ENCODE measurements at places on chromosomes 5 and 9.

GRCh38 chr5:90170261-90170660 lies 239.3 kb downstream of the CETN3 start:
- no peak for DNase-seq

DNA sequence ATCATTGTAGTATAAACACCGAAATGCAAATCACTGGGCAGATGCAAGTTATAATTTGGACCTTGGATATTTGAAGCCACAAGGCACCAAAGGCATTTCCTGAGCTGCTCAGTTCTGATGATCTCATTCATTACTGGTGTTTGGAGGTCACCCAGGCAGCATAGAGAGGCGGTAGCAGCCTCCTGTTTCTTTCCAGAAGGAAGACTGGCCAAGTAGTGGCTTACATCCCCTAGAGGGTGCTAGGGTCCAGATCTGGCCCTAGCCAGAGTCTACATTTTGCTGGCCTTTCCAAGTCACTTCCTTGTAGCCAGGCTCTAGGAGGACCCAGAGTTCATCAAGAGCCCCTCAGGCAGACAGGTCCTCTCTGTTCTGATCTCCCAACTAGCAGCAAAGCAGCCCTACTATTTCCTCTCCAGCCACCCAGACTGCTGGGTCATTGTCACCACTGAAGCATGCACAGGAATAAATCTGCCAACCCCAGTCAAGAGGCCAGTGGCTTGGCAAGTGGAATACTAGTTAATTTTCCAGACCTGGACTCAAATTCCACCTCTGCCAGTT lies 33.4 kb upstream of the TTC1 start:
- no peak for DNase-seq

DNA sequence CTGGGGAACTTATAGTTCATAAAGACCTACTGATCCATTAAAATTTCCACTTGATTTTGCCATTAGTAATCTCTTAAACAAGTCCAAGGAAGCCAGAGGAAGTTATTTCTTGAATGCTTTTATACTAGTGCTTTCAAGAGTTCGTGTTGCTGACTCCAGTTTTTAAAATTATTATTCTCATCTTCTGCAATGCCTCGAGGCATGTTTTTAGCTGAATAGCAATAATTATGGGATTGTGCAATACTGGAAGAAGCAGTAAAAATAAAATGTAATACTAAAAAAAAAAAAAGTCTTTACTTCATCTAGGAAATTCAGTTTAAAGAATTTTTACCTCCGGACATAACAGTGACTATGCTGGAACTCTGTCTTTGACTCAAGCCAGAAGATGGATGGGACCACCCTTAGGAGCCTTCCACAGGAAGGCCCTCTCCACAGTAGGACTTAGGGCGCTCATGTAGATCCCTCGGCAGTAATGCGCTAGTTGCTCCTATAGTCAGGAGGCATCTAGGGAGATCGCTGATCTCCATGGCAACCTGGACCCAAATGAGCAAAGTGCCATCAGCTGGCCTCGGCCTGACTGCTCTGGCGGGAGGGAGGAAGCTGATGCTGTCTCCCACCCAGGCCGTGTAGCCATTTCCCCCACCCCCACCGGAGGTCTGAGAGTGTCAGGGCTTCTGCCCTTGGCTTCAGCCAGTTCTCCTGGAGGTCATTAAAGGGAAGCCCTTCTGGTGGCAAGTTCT lies 56.7 kb downstream of the DAPK1 start:
- DNase-seq: no peak

DNA sequence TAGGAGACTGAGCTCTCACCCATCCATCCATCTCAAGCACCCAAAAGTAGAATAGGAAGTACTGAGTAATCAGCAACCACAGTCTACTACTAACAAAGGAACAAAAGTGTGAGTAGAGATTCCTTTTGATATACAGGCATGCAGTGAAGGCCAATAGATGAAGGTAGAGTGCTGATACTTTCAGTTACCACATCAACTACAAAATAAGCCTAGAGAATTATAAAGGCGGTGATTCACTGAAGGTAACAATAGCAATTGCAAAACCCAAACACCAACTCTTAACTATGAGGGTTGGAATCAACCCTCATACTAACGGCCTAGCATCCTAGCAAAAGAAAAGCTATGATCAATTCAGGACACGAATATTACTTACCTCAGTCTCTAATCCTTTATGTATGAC lies 992.6 kb downstream of the DNAH5 start:
- no peak for DNase-seq

DNA sequence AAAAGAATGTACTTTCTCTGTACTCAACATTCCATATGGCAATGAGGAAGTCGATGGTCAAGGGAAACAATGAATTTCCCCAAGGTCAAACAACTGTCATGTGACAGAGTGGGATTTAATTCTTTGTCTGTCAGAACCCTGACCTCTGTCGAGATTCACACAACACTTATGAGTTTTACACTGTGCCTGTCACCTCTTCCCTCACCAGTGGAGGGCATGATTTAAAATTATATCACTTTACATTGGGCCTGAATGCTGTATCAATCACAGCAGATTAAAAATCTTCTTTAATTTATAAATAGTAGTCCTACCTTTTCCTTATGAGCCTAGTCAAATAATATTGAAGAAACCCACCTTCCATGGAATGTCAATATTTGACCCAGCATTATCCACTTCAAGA lies 276.7 kb downstream of the CDH10 start:
- DNase-seq: no peak

GRCh38 chr5:127536687-127537086 lies 19.2 kb downstream of the PRRC1 start:
- DNase-seq: no peak

DNA sequence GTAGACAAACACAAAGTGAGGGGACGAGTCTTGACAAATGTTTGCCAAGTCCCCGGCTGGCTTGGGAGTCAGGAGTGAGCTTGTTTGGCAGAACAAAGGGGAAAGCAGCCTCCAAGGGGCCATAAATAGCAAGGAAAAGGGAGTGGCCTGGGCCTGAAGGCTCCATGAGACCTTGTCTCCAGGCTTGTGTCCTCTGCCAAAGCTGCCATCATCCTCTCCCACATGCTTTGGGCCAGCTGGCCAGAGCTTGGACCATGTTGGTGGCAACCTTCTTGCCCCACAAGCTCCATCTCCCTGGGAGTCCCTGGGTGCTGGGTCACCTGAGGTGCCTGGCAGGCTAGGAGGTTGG lies 13.3 kb upstream of the PITX1 start:
- DNase-seq: no peak

DNA sequence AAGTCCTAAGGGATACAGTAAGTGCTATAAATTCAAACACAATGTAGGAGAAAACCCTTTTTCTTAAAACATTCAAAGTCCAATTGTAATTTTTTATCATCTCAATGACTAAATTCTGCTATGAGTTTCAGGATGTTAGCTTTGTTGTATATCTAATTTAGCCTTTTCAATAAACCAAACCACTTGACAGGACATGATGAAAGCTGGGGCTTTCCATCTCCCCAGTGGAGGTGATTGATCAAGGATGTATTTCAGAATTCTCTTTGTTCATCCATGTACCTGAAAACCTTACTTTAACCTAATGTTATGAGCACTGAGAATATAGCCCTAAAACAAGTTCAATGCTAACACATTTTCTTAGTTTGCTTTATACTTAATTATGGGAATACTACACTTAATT lies 639.0 kb upstream of the ITGA1 start:
- DNase-seq: no peak

- no peak for DNase-seq
These were observed 404.8 kb downstream of the MAT2B start for GRCh38 chr5:163910226-163910625.

DNA sequence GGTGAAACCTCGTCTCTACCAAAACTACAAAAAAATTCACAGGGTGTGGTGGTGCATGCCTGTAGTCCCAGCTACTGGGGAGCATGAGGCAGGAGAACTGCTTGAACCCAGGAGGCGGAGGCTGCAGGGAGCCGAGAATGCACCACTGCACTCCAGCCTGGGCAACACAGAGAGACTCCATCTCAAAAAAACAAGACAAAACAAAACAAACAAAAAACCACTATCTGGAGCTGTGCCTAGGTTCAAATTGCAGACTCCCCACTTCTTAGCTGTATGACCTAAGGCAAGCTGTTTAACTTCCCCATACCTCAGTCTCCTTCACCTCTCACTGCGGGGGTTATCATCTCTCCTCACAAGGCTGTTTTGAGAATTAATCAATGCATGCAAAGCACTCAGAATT lies 68.0 kb downstream of the MAPKAP1 start:
- DNase-seq: no peak

- DNase-seq: no peak
These were observed 105.3 kb upstream of the BOD1 start for GRCh38 chr5:173721601-173722232.

DNA sequence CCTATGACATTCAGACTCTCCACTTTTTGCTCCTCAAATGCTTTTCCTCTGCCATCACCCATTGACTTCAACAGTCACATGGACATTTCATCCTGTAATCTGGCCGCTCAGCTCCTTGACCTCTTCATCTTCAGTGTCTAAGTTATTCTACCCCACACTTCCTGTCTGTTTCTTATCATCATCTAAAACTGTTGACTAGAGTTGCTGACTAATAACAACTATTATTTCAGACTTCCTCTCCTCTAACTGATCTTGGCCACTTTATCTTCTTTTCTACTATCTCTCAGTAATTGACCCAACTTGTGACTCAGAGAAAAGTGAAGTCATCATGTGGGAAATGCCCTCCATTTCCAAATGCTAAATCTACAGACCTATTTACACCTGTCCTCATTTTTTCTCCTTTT lies 254.7 kb upstream of the TRPC7 start:
- no peak for DNase-seq

GRCh38 chr9:134337469-134337868 lies 11.2 kb downstream of the RXRA start:
- DNase-seq: no peak

DNA sequence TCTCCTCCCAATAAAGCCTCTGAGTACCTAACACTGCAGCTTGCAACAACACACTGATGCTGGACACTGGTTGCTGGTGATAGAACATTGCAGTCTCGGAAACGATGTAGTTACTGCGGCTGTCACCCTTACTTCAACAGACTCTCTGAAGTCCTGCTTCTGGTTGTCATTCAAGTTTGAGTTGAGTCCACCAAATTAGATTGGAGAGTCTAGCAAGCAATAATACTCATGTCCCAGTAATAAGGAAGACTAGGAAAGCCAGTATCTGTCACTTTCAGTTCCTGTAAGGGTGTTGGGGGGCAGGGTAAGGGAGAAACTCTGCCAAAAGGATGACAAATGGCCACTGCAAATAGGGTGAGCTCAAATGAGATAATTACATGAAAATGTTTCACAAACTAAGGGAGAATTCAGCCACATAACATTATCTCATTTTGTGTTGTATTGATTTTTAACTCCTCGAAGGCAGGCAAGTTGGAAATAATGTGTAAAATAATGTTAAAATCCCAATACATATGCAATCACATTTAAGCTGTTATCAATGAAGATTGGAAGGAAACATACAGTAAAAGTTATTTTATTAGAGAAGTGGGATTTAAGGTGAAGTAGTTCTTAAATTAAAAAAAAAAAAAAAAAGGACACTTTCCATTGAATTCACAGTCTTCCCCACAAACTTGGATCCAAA lies 849 bp upstream of the IFT74 start:
- no peak for DNase-seq

DNA sequence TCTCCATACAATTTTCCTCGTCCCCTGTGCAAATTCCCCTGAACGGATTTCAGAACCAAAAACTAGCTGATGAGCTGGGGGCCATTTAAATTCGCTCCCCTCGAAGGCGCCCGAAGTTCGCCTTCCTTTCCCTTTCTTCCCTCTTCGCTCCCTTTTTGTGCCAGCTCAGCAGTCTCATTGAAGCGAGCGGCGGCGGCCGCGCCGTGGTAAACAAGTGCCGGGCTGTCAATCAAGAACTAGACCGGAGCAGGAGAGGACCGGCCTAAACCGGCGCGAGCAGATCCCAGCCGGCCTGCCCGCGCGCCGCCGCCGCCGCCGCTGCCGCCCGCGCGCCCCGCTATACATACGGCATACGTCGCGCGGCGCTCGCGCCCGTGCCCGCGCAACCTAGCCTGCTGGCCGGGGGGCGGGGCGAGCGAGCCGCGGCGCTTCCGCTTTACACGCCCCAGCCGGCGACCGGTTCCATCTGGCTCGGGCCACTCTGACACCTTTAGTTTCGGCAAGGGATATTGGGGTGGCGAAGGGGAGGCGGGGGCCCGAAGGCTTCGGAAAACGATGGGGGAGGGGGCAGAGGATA lies 3.1 kb downstream of the ARRDC3 start:
- DNase-seq: no peak

DNA sequence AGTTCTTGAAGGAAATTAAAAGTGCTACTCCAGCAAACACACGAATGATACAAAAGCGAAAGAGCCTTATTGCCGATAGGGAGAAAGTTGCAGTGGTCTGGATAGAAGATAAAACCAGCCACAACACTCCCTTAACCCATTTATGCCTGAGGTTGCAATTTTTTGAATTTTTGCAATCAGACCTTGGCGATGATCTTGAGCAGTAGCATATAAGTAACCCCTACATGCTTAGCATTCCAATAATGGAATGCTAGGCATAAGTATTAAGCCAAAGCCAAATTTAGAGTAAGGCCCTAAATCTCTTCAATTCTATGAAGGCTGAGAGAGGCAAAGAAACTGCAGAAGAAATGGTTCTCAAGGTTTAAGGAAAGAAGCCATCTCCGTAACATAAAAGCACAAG lies 153.5 kb downstream of the SLC28A3 start:
- no peak for DNase-seq

DNA sequence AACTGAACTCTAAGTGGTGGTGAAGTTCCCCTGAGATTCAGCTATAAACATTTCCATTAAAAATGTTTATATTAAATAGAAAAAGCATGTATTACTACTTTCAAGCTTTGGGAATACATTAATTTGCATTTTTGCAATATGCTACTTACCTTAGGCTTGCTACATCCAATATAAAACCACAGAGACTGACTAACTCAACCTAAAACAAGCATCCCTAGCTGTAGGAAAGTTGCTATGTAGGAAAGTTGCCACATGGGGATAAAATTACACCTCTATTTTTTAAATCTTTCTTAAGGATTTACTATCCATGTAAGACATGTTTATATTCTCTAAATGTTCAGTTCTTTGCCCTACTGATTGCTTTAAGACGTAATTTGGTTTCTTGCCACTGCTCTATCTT lies 12.8 kb downstream of the SCAMP1 start:
- DNase-seq: no peak

DNA sequence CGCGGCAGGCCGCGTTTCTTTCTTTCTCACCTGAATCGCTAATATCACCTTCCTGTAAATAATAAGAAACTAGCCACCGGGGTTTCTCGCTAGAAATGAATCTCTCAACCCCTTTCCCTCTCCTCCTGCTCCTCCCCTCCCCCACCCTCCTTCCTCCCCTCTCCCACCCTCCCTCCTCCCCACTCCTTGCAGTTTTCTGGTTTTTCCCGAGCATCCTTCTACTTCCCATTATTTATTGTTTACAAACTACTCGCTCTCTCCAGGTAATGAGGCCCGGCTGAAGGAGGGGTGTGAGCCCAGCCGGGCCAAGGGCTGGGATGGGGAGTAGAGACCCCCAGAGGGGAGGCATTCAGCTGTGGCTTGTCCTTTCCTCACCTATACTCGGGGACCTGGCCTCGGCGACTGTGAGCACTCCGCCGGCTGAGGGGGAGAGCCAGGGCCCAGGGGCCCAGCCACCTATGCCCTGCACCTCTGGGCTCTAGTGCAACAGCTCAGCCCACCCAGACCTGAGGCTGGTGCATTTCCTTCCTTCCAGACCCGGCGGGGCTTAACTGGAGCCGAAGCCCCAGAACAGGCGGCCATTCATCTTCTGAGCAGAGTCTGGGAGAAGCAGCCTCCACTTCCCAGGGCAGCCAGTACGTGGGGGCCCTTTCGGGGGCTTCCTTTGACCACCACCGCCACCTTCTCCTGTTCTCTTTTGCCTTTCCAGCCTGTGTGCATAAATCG lies 2.1 kb upstream of the IRX4 start:
- no peak for DNase-seq

- DNase-seq: no peak
These were observed 41.8 kb upstream of the GABBR2 start for GRCh38 chr9:98750364-98751060.
